ENCODE measurements at places on chromosomes 12 and 14.

DNA sequence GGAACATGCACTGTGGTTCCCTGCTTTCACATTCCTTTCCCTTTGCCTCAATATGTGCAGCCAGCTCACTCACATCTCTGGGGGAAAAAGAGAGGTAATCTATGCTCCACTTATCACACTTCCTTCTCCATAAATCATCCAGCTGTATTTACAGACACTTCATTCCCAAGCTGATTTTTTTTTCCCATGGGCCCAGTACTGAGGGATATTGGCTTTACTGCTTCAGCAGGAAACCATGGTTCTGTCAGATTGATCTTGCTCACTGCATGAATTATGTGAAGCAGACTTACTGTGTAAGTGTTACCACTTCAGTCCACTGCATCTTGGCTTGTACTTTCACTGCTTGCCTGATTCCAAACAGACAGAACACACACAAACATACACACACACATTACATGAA, 555.6 kb downstream of the CCER1 start:
- DNase-seq = no peak

DNA sequence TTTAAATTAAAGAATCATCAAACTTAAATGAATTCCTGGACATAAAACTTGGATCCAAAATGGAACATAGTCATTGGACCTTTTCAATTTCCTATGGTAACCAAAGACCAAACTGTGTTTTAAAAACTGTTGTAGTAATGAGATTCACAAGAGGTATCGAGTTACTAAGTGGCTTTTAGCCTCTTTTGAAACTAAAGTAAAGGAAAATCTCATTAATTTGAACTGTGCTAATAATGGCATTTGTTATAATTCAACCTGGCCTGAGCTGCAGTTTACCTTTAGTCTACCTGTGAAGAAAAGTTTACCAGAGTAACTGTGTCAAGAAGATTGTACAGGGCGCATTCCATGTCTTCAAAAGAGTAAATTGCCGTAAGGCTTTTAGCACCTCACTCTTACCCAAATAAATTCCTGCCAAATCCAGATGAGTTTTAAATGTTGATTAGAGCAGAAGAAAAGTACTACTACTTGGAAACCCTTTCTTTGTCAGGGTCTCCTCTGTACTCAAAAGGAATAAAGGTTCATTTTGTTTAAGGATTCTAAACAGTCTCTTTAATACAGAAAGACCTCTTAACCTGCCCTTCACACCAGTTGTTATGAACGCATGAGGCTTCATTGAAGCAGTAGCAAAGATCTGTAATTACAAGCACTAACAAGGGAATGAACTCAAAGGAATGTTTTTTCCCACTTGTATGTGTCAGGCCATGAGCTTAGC, 17.1 kb upstream of the MED13L start:
- DNase-seq = no peak

GRCh38 chr12:11927286-11927935, 143.3 kb upstream of the BCL2L14 start:
- DNase-seq = no peak

DNA sequence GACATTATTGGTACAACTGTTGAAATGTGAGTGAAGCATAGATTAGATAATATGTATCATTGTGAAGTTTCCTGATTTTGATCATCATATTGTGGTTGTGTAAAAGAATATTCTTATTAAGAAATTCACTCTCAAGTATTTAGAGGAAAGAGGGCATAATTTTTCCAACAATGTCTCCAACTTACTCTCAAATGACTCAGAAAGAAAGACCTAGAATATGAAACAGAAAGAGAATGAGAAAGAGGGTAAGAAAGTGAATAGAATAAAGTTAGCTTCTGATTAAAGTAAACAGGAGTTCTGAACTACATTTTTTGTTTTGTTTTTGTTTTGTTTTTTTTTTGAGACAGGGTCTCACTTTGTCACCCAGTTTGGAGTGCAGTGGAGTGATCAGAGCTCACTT, 123.0 kb downstream of the CPNE8 start:
- no peak for DNase-seq

- no peak for DNase-seq
Measured at GRCh38 chr12:57129889-57130288, 1.6 kb downstream of the LRP1 start.

Data from activated T-helper 1 cell treated with Interleukin-2 at 50 U/mL for 16 hours (primary cell).